ENCODE measurements at places on chromosomes 11 and 22.

- no peak for DNase-seq
Measured at GRCh38 chr11:132373405-132374143, 1003.2 kb downstream of the NTM start.

DNA sequence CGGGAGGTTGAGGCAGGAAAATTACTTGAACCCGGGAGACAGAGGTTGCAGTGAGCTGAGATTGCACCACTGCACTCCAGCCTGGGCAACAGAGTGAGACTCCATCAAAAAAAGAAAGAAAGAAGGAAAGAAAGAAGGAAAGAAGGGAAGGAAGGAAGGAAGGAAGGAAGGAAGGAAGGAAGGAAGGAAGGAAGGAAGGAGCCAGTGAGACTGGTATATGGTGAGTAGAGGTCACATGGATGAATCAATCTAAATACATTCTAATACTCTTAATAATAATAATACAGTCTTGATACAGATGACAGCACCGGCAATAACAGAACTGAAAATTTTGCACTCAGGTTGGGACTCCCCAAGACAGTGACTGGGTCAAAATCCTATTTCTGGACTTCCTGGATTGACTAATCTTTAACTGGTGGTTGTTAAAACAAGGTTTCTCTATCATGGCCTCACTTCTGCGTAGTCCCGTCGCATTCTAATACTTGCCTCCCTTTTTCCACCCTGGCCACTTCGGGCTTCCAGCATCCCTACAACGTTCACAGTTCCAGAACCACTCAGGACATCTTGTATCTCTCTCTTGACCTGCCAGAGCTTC, 53.5 kb upstream of the EIF3M start:
- no peak for DNase-seq

GRCh38 chr11:2420502-2421225, 20.1 kb downstream of the TSSC4 start:
- peak; percentile 70 for DNase-seq

DNA sequence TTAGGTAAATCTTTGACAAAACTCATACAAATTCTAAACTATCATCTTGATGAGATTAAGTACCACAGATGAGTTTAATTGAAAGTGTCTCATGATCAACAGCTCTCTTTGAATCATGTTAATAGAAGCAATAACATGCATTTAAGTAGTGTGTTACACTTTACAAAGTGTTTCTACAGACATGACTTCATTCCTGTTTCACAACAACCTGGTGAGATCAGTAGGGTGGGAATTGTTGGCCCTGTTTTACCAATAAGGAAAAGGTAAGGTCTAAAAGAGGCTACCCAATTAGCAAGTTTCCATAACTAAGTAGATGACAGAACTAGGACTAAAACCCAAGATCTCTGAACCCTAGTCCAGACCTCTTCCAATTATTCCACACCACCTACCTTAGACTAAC, 12.7 kb upstream of the PRSS23 start:
- DNase-seq: no peak

GRCh38 chr11:77418155-77418970, 55.5 kb downstream of the PAK1 start:
- DNase-seq: no peak

DNA sequence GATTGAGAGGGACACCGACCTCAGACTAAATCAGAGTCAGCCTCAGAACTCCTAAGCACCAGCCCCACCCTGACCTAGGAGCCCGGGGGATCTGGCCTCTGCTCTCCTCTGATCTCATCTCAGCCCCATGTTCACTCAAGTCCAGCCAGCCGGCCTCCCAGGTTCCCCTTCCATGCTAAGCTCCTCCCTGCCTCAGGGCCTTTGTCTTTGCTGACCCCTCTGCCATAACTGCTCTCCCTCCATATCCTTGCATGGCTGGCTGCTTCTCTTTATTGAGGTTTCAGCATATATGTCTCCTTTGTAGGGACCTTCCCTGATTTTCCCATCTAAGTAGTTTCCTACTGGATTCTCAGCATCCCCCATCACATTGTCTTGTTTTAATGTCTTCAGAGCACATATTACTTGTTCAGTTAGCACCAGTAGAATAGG, 780 bp upstream of the SLC15A3 start:
- DNase-seq: no peak

DNA sequence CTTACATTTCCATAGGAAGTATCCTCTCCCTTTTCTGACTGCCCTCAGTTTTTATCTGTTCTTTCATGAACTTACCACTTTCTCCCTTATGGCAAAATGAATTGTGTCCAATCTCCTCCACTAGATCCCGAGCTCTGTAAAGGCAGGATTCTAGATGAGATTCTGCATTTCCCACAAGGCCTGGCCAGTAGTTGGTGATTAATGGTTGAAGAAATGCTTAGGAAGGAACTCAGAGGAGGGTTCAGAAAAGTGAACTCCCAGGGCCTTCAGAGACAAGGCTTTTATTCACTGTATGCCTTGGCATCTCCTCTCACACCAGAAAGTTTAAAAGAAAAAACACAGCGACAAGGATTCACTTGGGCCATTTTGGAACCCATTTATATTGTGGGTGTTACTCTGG, 66.2 kb downstream of the CCDC81 start:
- DNase-seq: no peak

- DNase-seq: no peak
Measured at GRCh38 chr11:3213659-3214419, 4.8 kb downstream of the MRGPRG start.
